ENCODE measurements at places on chromosomes 5 and 9. TPM values are rescaled to one million over a fixed set of nuclear protein-coding genes. Genes with fewer than 3 reads are reported as not detected.

DNA sequence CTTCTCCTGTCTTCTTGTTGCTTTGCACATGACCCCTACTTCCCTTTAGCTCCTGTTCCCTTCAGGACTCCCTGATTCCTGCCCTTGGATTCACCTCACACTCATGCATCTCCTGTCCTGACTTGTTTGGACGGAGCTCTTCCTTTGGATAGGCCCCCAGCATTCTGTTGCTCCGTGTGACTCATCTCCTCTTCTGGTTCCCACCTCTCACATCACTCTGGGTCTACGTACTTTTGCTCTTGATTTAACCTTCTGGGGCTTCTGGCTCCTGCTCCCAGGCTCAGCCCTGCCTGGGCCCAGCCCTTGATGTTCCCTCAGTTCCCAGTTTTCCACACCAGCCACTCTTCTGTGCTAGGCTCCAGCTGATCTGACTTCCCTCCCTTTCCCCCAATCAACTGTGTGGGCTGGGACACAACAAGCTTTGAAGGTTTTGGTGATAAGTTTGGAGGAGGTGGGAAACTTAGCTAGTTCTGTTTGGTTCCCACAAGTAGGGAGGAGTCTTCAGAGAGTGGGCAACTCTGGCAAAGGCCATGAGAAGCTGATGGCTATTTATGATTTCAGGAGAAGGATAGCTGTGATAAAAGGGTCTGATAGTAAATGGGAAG is 331.5 kb downstream of the ARHGEF28 start:
- DNase-seq, result no peak

The LMX1B gene
- total RNA-seq, result 0.57 TPM

GRCh38 chr5:150079909-150080461 is 6.4 kb downstream of the CSF1R start:
- DNase-seq, result no peak

The MAMDC2 gene
- 7.1 TPM for total RNA-seq

DNA sequence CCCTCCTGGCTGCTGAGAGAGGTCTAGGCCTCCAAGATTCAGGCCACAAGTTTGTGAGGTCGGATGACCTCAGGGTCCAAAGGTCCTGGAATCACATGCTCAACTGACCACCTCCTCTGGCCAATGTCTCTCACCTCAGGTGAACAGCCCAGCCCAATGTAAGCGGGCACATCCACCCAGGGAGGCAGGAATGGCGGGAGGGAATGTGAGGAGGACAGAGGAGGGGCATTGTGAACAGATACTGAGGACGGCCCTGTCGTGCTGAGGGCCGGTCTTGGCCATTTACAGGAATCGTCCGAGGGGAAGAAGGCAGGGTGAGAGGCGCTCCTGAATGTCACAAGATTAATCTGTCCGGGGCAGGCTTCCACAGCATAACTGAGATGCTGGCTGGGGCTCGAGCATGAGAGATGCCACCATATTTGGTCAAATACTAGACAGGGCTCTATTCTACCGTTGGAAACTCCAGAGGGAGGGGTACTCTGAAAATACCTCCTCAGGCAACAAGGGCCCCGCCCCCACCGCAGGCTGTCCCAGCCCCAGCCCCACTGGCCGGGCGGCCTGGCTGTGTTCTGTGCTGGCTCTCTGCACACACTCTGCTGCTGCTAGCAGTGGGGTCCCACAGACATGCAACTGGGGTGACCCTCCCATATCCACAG is 1.5 kb upstream of the IL17B start:
- no peak for DNase-seq

The ADRA1B gene
- 1.6 TPM for total RNA-seq

The PITX1 gene
- total RNA-seq, result not detected

The FOXD4 gene
- total RNA-seq, result 0.60 TPM

DNA sequence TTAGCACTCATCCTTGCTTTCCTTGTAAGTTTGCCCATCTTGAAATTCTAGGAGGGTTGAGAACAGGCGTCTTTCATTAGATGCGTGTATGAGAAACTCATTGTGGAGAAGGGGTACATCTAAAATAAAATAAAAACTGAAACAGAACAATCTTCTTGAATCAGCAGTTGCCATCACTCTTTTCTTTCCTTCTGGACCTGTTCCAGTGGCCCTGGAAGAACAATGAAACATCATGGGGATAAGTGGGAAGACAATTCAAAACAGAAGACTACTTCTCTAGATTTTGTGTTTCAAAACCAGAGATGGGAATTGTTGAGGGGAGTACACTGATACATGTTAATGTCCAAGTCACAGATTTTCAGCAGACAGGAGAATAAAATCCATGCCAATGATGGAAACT is 59.9 kb downstream of the SLC1A3 start:
- no peak for DNase-seq

All from kidney (tissue), 22 donors.